ENCODE measurements at places on chromosomes 2 and 18. TPM values are rescaled to one million over a fixed set of nuclear protein-coding genes. Genes with fewer than 3 reads are reported as not detected.

DNA sequence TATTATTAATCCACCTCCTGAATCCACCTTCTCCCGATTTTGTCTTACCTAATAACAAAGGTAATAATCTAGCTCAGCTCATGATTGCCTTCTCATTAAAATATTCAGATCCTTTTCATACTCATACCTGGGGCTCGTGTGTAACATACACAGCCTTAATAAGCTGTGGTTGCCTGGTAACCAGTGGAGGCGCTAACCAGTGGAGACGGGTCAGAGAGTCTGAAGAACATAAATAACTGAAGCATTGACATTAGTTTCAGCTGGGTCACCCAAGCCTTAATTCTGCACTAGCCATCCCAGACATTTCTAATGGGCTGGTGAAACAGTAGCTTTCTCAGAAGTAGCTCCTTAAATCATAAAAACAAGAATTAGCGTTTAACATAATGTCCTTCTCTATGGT lies 14.8 kb upstream of the DTNA start:
- H3K4me1 ChIP-seq, result no peaks in the 10 kb centered on the region
- H3K27me3 ChIP-seq, result peaks cover 4% of the 10 kb centered on the region
- DNase-seq, result no peak
- H3K4me3 ChIP-seq, result no peak overlapping the region
- H3K36me3 ChIP-seq, result no peaks in the 10 kb centered on the region

- H3K27me3 ChIP-seq, result peaks cover 11% of the 10 kb centered on the region
- H3K4me1 ChIP-seq, result no peaks in the 10 kb centered on the region
- H3K4me3 ChIP-seq, result no peak overlapping the region
- DNase-seq, result no peak
- no peaks in the 10 kb centered on the region for H3K36me3 ChIP-seq
- no peak overlapping the region for H3K27ac ChIP-seq
These were observed 463 bp upstream of the ALPP start for GRCh38 chr2:232377841-232378734.

- H3K4me1 ChIP-seq, result no peaks in the 10 kb centered on the region
- DNase-seq, result no peak
- H3K36me3 ChIP-seq, result no peaks in the 10 kb centered on the region
- no peak overlapping the region for H3K27ac ChIP-seq
- H3K27me3 ChIP-seq, result peaks cover 3% of the 10 kb centered on the region
- no peak overlapping the region for H3K4me3 ChIP-seq
These were observed 26.5 kb downstream of the CALCRL start for GRCh38 chr2:187421519-187421918.

DNA sequence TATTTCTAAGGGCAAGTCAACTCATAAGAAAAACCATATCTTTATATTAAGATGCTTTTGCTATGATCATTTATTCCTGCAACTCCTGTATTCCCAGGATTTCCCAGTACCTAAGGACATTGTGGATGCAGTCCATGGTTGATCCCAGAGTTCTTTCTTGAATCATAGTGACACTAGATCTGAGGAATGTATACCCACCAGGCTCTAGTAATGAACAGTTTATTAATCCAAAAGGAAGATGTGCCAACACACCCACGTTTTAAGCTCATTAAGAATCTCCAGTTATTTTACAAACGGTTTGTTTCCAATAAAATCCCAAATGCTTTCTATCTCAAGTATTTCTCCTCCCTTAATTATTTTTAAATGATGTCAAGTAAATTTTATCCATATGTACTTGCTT lies 210.8 kb upstream of the ZEB2 start:
- H3K36me3 ChIP-seq, result no peaks in the 10 kb centered on the region
- no peaks in the 10 kb centered on the region for H3K27me3 ChIP-seq
- no peaks in the 10 kb centered on the region for H3K4me1 ChIP-seq
- no peak overlapping the region for H3K4me3 ChIP-seq
- no peak overlapping the region for H3K27ac ChIP-seq

The CTNNA2 gene
- total RNA-seq, result not detected

The VWC2L gene
- not detected for total RNA-seq

The MYO5B gene
- total RNA-seq, result 0.12 TPM

The LHCGR gene
- not detected for total RNA-seq

Measured in activated T-helper 1 cell treated with anti-CD3 and anti-CD28 coated beads, Interleukin-12 subunit alpha, Interleukin-12 subunit beta, Interleukin-2, Interleukin-4 antibody, amounts not matched to agents 30 ng/mL and 10 ng/mL and 1 ng/mL, durations not matched to agents 14 hours and 24 hours and 36 hours (primary cell).